ENCODE measurements at places on chromosomes 12 and 14.
A peak's percentile ranks its signal among the peaks of the same experiment; 100 is the strongest.

GRCh38 chr12:41460906-41461305, 272.8 kb downstream of the PDZRN4 start:
- no peak for DNase-seq

DNA sequence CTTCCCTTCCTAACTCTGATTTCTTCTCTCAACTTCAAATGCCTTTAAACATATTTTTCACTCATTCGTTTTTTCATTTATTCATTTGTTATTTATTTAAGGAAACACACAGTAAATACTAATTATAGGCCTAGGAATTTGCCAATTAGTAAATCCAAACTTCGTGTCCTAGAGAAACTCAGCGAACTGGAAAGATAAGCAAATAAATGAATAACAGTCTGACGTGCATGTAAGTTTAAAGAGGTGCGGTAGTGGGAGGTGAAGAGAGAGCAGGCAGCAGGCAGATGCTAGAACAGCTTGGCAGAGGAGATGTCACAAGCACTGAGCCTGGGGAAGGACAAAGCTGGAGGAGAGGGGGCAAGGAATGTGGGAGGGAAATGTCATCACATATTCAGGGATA, 228.2 kb downstream of the DPY19L2 start:
- no peak for DNase-seq

DNA sequence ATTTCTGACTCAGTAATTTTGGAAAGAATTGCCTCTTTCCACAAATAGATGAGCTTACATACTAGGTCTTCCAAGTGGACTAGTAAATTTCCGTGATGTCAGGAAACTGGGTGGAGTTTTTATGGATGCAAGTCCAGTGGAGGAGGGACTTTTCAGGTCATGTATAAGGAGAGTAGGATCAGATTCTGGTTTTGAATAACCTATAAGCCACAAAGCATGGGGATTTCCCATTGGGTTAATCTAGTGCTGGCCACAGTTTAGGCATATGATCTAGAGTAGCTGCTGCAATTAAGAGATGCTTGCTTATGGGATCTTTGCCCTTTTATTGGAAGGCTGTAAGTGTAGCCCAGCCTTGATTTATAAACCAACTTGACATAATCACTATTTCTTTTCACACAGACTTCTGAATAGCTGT, 33.8 kb downstream of the STK38L start:
- DNase-seq = no peak

DNA sequence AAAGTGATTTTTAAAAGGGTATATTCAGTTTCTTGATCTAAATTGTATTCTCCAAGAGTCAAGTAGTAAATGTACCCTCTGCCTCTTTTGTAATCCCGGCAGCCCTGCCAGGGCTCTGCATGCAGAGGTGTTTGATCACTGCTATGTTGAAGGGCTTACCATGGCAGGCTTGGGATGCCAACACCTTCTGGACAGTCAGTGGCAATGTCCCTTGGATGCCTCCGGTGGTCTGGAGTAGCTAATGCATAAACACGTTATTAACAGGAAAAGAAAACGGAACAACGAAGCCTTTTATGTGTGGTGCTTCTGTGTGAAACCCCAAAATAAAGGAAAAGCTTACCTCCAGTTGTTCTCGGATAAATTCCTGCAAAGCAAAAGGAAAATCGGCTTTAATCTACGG, 19.9 kb downstream of the EIF2B2 start:
- DNase-seq = no peak

DNA sequence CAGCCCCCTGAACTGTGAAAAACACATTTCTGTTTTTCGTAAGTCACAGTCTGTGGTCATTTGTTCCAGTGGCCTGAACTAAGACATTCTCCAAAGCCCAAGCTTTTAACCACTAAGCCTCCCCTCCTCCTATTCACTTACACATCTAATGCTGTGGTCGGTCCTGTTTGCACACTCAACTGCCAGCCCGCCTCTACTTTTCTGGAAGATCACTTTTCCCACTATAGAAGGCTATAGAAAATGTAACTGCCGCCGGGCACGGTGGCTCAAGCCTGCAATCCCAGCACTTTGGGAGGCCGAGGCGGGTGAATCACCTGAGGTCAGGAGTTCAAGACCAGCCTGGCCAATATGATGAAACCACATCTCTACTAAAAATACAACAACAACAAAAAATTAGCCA, 524.7 kb upstream of the TMEM132C start:
- no peak for DNase-seq

DNA sequence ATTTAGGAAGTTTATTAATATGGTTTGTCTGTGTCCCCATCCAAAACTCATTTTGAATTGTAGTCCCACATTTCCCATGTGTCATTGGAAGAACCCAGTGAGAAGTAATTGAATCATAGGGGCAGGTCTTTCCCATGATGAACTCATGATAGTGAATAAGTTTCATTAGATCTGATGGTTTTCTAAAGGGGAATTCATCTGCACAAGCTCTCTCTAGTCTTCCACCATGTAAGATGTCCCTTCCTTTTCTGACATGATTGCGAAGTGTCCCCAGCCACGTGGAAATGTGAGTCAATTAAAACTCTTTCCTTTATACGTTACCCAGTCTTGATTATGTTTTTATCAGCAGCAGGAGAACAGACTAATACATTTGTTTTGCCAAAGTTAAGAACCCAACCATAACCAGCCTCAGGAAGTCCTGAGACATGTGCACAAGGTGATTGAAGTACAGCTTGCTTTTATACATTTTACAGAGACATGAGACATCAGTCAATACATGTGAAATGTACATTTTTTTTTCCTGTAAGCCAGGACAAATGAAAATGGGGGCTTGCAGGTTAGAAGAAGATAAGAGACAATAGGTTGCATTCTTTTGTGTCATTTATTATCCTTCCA, 1136.7 kb downstream of the TMEM121 start:
- no peak for DNase-seq

- DNase-seq = no peak
Observed at GRCh38 chr14:23361320-23361719, 3.7 kb downstream of the EFS start.

GRCh38 chr14:86221000-86221399, 691.1 kb downstream of the FLRT2 start:
- no peak for DNase-seq

DNA sequence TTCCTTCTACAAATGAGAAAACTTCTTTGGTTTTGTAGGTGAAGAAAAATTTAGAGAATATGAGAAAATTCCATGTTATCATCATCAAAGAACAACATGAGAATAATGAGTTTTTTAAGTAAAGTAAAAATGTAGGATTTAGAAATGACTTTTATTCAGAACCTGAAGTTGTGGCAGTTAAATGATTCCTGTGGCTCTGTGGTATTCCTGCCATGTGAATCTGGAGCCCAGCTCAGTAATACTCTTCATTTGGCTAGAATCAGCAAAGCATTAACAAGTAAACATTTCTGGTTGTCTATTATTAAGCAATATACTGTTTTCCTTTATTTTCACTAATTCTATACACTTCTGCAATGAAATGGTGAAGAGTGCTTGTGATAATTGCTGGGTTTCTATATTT, 95.6 kb upstream of the E2F7 start:
- DNase-seq = no peak

DNA sequence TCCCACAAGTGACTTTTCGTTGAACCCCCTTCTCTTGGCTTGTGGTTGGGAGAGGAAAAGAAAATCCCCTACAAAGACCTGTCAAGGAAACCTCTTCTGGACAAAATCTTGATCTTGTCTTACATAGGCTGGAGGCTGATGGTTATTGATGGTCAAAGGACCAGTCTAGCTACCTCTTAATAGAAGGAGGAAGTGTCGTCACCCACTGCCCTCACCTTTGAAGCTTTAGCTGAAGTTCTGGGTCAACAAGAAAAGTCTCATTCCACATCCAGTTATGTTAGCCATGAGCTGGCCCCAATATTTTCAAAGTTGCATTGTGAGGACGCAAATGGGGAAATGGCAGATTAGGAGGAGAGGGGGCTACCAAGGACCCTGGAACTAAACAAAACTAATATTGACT, 6.2 kb upstream of the KSR2 start:
- DNase-seq = no peak

GRCh38 chr14:100190126-100190525, 30.7 kb upstream of the DEGS2 start:
- no peak for DNase-seq

DNA sequence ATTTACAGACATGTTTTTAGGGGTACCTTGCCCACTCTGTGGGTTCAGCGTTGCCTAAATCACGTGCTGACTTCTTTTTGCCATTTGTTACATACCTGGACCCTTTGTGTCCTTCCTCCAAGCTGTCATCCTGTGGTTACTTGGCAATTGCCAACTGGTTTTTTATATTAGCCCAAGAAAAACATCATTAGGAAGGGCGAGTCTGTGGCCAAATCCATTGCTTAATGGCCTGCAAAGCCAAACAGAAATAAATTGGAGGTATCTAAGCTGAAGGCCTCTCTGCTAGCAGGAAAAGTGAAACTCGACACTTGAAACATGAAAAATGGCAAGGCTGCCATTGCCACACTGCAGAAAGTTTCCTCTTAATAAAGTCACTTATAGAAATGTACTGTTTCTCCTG, 190.4 kb downstream of the NUAK1 start:
- DNase-seq = no peak

- DNase-seq = no peak
Observed at GRCh38 chr12:75819512-75819911, 212.1 kb downstream of the PHLDA1 start.

DNA sequence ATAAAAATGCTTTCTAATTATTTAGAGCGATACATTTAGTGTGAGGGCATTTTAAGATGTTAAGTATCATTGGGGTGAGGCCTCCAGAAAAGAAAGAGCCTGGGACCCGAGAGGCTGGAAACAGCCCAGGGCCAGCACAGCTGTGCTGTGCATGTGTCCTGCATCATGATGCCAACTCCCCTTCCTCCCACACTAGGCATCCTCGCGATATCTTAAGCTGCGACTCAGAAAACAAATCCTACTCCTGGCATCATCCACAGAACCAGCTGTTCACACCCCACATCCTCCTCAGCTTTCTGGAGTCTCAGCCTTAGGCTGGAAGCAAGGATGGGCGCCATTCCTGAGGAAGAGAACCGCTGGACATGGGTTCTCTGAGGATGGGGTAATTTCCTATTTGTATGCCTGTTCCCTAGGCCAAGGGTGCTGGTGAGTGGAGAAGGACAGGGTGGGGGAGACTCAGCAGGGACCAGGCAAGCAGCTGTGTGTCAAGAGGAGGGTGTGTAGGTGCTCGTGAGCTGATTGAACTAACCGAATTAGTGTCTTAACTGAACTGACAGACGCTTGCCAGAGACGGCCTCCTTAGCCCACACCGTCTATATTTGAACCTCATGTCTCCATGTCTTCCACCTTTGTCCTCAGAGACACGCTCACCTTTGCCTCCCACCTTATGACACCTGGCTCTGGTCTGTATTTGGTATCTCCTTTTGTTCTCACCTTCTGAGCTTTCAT, 15.6 kb upstream of the MCRS1 start:
- DNase-seq = no peak

DNA sequence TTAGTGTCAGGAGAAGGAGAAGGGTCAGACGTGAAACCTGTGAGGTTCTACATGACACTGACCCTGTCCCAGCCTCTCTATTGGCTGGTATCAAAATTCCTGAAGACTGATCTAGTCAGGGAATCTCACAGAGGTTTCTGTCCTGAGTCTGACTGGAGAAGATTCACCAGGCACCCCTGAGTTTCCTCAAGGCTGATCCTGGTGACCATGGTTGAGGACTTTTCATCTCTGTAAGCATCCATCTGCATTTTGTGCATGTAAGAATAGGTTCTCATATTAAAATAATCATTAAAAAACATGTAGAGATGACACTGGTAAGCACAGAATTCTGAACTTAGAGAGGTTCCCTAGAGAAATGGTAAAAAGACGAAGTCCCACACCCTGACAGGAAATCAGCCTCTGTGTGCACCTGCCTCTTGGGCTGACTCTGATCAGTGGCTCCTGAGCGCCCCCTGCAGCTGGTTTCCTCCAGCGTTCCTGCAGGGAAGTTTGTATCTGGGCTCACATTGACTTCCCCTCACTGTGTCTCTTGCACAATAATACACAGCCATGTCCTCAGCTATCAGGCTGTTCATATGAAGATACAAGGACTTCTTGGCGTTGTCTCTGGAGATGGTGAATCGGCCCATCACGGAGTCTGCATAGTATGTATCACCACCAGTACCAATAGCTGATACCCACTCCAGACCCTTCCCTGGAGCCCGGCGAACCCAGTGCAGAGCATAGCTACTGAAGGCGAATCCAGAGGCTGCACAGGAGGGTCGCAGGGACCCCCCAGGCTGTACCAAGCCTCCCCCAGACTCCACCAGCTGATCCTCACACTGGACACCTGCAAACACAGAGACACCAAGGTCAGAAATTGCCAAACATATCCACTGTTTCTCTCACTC, 991.9 kb downstream of the TMEM121 start:
- peak; percentile 71 for DNase-seq

- no peak for DNase-seq
Observed at GRCh38 chr14:55855751-55856150, 262.5 kb upstream of the PELI2 start.

GRCh38 chr14:78605897-78606500, 435.8 kb downstream of the NRXN3 start:
- no peak for DNase-seq

DNA sequence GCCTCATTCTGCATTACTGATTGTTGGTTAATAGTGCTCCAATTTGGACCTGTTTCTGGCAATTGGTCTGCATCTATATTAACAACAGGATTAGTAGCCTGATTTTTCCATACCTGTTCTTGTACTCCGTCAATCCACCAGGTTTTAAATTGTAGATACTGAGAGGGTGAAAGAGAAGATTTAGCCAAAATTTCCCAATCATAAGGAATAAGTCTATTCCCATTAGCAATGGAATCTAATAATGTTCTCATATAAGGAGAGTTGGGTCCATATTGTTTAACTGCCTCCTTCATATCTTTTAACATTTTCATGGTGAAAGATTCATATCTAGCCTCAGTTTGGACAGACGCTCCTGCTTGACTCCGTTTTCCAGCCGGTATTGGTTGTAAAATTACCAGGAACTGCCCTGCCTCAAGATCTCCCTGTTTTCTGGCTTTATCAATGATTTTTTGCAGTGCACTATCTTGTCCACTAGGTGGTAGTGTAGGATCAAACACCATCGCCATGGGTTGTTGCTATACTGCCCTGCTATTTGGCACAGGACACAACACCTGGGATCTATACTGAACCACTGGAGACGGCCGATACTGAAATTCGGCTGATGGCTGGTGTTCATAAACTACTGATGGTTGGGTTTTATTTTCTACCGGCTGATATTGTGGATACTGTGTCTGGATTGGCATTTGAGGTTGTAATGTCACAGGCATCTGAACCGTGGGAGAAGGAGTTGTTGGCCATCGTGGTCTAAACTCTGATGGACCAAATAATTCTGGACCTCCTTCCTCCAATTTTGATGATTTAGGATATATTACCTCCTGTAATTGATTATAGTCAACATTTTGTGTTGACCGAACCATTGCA, 25.2 kb downstream of the DHRS4L2 start:
- no peak for DNase-seq

GRCh38 chr12:121404734-121405133, 4.8 kb downstream of the RNF34 start:
- no peak for DNase-seq

DNA sequence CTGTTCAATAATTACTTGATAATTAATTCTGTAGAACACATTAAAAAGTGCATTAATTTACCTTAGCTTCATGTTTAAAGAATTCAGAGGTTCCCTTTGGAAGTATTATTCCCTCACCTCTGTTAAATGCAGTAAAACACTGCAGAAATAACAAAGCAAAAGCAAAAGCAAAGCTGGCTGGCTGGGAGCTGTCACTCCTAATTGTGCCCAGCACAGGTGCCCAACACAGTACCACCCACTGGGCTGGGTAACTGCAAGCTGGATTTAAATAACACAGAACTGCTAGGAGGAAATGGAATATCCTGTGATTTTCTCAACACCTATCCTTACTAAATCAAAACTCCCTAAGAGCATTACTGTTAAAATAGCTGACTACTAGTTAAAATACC, 72.6 kb downstream of the SLC2A13 start:
- DNase-seq = no peak

- no peak for DNase-seq
Observed at GRCh38 chr12:3244219-3244750, 167.1 kb downstream of the TSPAN9 start.
